Activated CD4-positive, alpha-beta T cell treated with anti-CD3 and anti-CD28 coated beads, Interleukin-2, amount 50 U/mL, for 48 hours (primary cell): ENCODE measurements at places on chromosomes 11 and 22.

DNA sequence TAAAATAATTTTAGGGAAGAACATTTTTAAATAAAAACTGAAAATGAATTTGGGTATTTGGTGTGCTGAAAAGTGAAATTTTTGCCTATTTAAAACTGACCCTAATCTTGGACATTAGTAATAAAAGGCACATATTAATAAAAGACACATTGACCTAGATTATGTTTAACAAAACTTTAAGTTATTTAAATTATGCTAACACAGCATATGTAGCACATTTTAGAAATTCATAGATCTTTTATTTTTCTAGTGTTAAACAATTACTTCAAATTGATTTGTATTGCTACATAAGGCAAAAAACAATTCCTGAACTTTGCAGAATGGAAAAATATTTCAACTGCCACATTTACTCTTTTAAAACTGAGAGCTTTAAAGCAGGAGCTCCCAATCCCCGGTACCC, 10.6 kb downstream of the C11orf58 start:
- no peak for DNase-seq

DNA sequence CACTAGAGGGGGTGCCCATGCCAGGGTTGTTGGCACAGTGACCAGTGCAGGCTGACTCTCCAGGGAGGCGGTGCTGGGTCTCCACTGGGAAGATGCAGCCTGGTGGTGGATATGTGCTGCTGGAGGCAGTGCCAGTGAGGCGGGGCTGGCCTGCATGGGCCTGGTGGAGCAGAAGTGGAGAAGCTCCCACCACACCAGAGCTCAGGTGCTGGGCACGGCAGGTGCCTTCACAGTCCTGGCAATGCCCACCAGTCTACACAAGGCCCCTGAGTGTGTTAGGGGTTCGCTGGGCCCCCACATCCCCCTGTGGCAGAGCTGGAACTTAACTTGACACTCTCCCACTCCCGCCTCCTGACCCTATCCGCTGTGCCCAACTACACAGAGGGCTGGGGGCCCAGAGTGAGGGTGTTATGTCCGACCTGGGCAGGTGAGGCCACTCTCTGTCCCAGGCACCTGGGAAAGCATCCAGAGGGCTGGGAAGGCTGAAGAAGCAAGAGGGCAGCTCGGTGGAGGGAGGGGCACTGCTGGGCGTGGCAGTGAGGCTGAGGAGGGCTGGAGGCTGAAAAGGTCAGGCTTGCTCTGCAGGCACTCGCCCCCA, 102.4 kb upstream of the B3GAT1 start:
- DNase-seq, result no peak

DNA sequence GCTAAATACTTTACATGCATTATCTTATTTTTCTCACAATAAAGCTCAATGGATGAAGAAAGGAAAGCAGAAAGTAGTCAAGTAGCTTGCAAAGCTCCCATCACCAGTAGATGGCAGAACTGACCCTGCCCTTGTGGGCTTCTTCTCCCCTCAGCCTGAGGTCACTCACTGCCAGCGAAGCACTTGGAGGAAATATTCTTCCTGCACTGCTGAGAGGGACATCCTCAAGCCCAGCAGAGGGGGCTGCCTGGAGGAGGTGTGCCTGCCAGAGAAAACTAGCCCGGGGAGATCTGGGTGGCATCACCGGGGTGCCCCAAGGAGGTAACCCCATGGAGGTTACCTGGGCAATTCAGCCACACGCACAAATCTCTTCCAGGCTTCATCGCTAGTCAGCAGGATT, 6.6 kb downstream of the APOL4 start:
- DNase-seq, result peak; percentile 32

DNA sequence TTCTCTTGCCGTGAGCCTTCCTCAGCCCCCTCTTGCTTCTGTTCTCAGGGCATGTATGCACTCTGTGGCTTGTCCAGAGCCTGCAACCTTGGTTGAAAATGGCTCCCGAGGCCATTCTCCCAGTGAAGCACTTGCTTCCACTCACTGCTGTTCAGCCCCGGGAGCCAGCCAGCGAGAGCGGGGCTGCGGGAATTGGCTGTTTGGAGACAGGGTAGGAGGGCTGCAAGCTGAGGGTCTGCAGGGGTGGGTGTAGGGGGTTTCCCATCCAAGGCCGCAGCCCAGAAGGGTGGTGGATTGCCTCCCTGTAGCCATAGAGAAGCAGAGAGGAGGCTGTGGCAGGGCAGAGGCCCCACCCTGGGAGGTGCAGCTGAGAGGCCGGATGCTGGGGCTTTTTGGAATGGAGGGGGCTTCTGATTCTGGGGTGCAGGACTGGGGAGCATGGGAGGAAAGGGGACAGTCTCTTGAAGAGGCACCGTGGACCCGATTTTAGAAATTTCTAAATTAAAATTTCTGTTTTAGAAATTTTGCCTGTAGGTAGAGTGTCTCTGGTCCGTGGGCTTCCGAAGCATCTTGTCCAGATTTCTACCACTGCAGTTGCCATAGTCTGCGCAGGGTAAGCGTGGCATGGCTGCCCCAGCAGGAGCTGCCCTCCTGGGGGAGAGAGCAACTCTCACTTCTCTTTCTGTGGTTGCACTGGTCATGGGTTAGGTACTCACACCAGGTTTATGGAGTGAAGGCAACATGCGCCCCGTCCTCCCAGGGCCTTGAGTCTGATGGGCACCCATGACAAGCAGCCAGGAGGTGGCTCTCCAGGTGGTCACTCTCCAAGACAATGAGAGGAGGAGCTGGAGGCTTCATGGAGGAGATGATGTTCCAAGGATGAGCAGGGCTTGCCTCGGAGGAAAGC, 100.2 kb downstream of the TBC1D22A start:
- no peak for DNase-seq

GRCh38 chr22:49598338-49598737, 229.3 kb downstream of the BRD1 start:
- no peak for DNase-seq

GRCh38 chr11:96413408-96413807, 23.6 kb downstream of the JRKL start:
- DNase-seq, result no peak

GRCh38 chr11:120404495-120404894, 68.3 kb downstream of the ARHGEF12 start:
- DNase-seq, result no peak

- peak; percentile 60 for DNase-seq
Observed at GRCh38 chr22:41919357-41920224, 4.7 kb upstream of the SHISA8 start.

DNA sequence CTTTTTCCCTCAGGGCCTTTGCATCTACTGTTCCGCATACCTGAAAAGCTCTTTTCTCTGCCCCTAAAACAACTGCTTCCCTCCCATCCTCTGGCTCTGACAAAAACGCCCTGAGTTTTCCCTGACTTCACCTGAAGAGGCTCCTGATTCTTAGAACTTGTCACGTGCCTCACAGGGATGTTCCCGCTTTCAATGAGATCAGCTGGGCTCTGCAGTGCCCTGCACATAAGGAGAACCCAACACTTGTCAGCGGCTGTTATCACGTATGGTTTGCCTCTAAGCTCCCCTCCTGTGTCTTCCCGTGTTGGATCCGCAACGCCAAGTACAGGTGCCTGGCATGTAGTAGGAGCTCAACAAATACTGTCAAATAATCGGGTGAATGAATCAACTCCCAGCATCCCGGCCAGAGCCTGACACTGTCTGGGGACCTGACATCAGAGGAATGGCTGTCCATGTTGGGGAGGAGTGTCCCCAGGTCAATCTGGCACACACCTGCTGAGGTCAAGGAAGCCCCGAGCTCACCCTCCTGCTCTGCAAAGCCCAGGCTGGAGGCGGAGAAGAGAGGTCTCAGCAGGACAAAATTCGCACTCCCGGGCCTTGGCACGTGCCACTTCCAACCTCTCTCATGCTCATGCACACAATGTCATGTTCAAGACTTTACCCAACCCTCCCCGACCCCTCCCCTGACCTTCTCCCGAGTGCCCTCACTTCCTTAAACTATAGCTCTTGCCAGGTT, 4.2 kb upstream of the GRK2 start:
- DNase-seq, result no peak

GRCh38 chr11:45930031-45930794, 7.8 kb downstream of the LARGE2 start:
- no peak for DNase-seq

- no peak for DNase-seq
Observed at GRCh38 chr11:72856065-72856464, 41.9 kb downstream of the ATG16L2 start.

DNA sequence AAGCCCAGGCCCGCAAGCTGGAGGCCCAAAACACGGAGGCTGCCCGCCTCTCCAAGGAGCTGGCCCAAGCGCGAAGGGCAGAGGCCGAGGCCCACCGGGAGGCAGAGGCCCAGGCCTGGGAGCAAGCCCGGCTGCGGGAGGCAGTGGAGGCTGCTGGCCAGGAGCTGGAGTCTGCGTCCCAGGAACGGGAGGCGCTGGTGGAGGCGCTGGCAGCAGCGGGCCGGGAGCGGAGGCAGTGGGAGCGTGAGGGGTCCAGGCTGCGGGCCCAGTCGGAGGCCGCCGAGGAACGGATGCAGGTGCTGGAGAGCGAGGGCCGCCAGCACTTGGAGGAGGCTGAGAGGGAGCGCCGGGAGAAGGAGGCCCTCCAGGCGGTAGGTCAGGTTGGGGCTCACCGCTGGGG, 4.8 kb downstream of the CCDC88B start:
- no peak for DNase-seq

GRCh38 chr11:32374261-32374711, 61.1 kb downstream of the WT1 start:
- DNase-seq, result peak; percentile 64

GRCh38 chr11:11604370-11604990, 17.3 kb downstream of the GALNT18 start:
- no peak for DNase-seq

- no peak for DNase-seq
Observed at GRCh38 chr11:66188580-66188979, 79.9 kb upstream of the RAB1B start.

DNA sequence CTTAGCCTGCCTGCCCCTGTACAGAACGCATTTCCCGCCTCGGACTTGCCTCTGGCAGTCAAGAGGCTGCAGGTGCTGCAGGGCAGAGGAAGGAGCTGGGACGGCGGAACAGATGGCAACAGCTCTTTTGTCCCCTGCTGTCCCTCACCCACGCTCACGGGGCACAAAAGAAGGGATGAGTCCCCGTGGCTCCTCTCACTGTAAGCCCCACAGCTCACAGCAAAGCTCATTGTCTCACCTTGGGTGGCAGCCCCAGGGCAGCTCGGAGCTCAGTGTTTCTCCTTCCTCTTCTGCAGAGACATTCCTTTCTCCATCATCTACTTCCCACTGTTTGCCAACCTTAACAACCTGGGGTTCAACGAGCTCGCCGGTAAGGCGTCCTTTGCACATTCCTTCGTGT, 24.3 kb downstream of the SLC25A18 start:
- DNase-seq, result no peak

DNA sequence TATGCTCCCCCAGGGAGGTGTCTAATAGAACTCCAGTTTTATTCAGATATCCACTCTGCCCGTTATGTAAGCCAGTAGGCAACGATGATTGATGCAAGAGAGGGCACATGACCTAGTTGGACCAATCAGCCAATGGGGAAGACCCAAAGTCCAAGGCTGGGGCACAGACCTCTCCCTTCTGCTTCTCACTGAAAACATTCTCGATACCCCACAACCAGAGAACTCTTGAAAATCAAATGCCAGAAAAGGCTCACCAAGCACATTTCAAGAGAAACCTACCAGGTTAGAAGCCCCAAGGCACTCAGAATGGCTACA, 7.4 kb downstream of the HIRA start:
- DNase-seq, result no peak

- DNase-seq, result no peak
Observed at GRCh38 chr11:108239076-108239475, 16.2 kb downstream of the ATM start.

- DNase-seq, result no peak
Observed at GRCh38 chr22:40597526-40598430, 38.7 kb downstream of the MRTFA start.

DNA sequence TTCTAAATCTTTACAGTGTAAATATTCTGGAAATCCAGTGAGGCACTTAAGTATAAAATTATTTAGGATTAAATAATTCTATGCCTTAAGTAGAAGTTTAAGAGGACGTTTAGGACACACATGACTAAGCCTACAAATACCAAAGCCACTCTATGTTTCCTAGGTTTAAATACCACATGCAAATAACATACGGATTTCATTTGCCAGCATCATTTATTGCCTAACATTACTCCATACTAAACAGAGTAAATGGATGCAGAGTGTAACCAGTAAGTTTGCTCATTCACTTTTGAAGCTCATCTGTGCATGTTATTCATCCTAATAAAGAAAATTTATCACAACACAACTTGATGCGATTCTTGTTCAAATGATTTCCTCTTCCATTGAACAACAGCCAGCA, 4.1 kb downstream of the BDNF start:
- no peak for DNase-seq

GRCh38 chr11:115869780-115870431, 365.7 kb upstream of the CADM1 start:
- DNase-seq, result no peak

DNA sequence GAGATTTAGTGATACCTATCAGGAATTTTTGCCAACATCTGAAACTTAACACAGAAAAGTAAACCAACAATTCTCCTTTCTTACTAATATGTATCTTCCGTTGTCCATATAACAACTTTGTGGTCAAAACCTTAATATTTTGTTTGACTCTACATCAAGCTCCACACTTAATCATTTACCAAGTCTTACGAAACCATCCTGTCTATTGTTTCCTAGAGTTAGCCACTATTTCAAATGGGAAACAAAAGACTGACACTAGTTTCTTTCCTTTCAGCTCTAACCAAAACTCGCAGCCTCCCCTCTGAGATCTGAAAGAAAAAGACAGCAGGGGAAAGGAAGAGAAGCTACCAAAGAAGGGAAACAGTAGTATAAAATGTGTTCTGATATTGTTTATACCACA, 26.5 kb upstream of the PRDM10 start:
- DNase-seq, result no peak

DNA sequence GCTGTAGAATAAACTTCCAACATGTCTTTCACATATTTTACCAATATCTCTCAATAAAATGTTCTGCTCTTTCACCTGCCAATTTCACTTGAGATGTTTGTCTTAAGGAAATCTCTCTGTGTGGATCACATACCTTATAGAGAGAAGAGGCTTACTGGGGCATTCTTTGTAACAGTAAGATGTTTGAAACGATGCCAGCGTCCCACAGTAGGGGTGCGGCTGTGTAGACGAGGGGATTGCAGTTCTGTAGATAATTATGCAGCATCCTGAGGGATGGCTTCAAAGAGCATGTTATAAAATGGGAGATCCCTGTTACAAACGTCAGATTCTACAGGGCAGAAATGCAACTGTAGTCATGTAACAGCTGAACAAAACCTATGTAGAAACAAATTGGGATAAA, 200.0 kb downstream of the TBC1D22A start:
- DNase-seq, result no peak

DNA sequence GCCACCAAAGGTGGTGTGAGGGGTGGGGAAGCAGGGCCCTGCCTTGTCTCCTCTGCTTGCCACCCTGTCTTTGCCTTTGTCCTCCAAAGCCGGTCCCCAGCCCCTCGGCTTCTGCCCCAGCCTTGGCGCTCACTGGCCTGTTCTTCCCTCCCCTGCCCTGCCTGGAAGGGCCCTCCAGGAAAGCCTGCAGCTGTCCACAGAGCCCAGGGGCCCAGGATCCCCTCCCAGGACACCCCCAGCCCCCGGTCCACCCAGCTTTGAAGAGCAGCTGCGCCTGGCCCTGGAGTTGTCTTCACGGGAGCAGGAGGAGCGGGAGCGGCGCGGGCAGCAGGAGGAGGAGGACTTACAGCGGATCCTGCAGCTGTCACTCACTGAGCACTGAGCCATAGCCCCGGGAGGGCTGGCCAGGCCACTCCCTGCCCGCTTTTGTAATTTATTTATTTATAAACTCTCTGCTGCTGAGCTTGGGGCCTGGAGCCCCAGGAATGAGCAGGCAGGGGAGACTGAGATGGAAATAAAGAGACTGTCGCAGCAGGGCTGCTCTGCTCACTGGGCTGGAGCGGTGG, 1.3 kb upstream of the SSH3 start:
- DNase-seq, result no peak

- no peak for DNase-seq
Observed at GRCh38 chr22:35315855-35316745, 16.4 kb downstream of the TOM1 start.
